ENCODE measurements at places on chromosomes 13 and 19.

DNA sequence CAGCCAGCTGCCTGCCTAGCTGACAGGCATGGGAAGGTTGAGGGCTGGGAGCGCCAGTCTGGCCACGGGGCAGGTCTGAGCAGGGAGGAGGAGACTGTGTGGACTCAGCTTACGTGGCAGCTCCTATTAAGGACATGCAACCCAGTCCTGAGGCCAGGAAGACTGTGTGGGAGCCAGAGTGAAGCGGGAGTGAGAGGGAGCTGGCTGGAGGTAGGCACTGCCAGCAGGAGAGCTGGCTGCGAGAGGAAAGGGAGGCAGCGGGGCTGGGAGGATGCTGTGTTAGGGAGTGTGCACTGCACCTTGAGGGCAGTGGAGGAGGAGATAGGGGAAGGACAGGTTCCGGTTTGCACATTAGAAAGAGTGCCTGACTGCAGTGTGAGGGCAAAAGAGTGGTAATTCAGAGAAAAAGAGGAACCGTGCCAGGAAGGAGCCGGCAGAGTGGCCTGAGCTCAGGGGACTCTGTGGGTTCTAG, 99.2 kb downstream of the SLC7A1 start:
- DNase-seq, result no peak

GRCh38 chr13:22030321-22030720, 359.4 kb downstream of the FGF9 start:
- no peak for DNase-seq

DNA sequence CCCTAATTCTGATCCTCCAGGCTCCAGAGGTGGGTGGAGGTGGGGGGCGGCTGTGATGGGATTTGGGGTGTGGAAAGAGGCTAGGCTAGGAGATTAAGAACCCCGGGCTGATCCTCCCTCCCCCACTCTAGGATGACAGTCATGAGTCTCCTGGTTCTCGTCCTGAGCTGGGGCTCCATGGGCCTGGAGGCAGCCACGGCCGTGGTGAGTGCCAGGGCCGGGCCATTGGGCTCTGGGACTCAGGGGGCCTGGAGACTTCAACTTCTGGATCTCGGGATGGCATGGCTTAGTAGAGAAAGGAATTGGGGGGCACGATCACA, 13.9 kb downstream of the TTYH1 start:
- DNase-seq, result no peak

DNA sequence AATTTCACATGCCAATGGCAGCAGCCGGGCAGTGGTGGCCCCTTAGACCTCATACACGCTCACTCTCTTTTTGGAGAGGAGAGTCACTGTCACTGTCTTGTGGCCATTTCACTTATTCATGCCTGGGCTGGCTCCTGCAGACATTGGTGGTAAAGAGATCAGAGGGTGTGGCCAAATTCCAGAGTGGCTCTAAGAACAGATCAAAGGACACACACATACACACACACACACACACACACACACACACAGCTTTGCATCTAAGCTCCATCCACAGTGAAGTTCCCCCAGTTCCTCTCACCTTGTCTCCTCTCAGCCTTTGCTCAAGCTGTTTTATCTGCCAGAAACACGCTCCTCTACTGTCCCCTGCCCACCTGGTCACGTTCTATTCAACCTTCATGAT, 46.5 kb upstream of the KPNA3 start:
- no peak for DNase-seq

GRCh38 chr19:18480006-18480691, 41.7 kb downstream of the ELL start:
- no peak for DNase-seq

DNA sequence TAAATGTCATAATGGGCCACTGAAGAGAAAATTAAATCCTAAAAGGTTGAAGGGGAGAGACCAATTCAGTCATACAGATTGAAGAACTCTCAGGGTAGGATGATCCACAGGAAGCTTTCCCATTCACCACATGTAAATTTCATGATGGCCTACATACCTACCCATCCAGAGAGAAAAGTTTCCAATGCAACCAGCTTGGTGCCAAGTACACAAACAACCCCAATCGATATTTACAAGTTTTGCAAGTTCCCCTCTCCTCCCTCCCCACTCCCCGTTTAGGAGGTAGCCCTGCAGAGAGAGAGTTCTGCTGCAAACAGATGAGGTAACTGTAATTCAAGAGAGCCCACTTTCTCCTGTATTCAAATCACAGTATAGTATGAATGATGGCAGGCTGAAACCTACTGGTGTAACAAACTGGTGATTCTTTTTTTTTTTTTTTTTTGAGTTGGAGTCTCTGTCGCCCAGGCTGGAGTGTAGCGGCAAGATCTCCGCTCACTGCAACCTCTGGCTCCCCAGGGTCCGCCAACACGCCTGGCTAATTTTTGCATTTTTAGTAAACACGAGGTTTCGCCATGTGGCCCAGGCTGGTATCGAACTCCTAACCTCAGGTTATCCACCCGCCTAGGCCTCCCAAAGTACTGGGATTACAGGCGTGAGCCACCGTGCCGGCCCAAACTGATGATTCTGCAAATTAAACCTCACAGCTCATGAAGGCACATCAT, 14.4 kb downstream of the FOXO1 start:
- DNase-seq, result no peak

DNA sequence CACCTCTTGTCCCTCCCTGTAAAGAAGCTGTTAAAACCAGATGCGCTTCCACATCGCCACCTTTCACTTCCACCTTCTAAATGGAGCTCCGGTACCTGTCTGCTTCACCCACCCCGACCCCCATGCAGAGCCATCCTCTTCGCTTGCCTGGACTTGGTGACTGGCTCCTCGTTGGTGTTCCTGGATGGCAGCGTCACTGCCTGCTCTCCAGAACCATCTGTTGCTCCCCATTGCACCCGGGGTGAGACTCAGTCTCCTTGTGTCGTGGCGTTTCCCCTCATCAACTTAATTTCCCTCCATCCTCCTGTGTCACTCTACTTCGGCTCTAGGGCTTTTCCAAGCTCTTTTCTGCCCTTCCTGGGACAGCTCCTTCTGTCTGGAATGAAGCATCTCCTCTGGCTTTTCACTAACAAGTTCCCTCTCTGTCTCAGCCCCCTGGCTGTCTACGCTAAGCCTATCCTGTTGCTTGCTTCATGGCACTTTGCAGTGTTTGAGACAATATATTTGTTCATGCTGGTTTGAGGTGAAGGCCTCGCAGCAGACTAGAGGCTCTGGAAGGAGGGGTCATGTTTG, 10.3 kb downstream of the CEBPG start:
- no peak for DNase-seq

DNA sequence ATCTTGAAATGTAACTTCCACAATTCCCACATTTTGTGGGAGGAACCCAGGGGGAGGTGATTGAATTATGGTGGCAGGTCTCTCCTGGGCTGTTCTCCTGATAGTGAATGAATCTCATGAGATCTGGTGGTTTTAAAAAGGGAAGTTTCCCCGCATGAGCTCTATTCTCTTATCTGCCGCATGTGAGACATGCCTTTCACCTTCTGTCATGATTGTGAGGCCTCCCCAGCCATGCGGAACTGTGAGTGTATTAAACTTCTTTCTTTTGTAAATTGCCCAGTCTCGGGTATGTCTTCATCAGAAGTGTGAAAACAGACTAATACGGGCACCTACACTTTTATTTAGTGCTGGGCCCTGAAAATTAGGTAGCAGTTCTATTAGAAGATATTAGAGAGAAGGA, 45.8 kb downstream of the TNFSF13B start:
- no peak for DNase-seq

DNA sequence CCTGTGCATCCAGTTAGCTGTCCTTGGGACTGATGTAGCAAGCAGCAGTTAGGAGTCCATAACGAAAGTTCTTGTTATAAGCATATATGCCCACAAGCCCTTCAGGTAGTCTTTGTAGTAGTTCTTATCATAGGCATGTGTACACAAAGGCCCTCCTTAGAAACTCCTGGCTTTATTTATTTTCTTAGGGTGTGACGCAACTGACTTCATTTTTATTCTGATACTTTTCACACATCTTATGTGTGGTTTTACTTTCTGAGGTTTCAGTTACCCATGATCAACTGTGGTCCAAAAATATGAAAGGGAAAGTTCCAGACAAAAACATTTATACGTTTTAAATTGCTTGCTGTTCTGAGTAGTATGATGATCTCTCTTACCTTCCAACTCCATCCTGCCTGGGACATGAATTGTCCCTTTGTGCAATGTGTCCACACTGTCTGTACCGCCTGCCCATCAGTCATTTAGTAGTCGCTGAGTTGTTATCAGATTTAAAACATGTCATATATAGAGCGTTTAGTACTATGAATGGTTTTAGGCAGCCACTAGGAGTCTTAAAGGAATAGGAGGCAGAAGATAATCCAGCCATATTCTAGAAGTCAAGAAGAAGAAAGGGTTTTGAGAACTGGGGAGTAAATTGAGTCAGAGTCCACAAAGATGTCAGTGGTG, 19.4 kb downstream of the GPC5 start:
- no peak for DNase-seq

Data from GOT3 (cell line).